ENCODE measurements at places on chromosomes 5 and 9. TPM values are rescaled to one million over a fixed set of nuclear protein-coding genes. Genes with fewer than 3 reads are reported as not detected.

Gene STKLD1
- 1.6 TPM for total RNA-seq

Gene CFAP90
- total RNA-seq, result 2.2 TPM

Gene ORM1
- total RNA-seq, result not detected

Gene LCNL1
- 0.16 TPM for total RNA-seq

Gene TICAM2
- 0.94 TPM for total RNA-seq

Gene PTGES
- 3.3 TPM for total RNA-seq

Gene ADAMTS13
- total RNA-seq, result 2.2 TPM

Gene TAF11L10
- not detected for total RNA-seq

Gene PCDHA4
- total RNA-seq, result 18.6 TPM

Gene SH3RF2
- total RNA-seq, result 0.31 TPM

Gene SH2D3C
- total RNA-seq, result 5.1 TPM

Gene ITK
- total RNA-seq, result 0.16 TPM

Gene IL9
- total RNA-seq, result not detected
